Stimulated activated CD4-positive, alpha-beta T cell treated with anti-CD3 and anti-CD28 coated beads, TNF-alpha, amount 100 ng/mL, for 4 hours (primary cell): ENCODE measurements at places on chromosomes 5 and 9.

DNA sequence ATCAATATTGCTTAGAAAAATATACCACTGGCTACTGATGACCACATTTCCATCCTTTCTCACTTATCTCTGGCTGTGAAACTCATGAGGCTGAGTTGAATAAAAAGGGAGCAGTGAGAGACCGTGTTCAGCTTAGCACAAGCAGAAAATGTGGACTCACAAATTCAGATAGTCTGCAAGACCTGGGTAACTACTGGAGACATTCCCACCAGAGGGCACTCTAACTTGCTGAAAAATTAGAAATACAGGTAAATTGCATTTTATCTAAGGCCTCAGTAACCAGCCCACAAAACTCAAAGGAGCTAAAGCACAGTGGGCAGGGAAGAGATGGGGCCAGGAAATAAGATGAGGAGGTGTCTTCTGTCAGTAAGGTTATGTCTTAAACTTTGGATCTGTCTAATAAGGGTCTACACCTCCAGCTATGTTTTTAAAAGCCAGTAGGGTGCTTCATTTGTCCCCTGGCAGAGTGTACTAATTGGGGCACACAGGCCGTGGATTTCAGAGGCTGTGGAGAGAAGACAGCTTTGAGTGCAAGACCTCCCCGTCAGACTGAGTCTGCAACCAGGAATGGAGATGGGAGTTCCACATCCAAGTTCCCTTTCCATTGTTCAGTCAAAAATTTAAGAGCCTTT is 8.7 kb upstream of the NDUFB6 start:
- no peak for DNase-seq

DNA sequence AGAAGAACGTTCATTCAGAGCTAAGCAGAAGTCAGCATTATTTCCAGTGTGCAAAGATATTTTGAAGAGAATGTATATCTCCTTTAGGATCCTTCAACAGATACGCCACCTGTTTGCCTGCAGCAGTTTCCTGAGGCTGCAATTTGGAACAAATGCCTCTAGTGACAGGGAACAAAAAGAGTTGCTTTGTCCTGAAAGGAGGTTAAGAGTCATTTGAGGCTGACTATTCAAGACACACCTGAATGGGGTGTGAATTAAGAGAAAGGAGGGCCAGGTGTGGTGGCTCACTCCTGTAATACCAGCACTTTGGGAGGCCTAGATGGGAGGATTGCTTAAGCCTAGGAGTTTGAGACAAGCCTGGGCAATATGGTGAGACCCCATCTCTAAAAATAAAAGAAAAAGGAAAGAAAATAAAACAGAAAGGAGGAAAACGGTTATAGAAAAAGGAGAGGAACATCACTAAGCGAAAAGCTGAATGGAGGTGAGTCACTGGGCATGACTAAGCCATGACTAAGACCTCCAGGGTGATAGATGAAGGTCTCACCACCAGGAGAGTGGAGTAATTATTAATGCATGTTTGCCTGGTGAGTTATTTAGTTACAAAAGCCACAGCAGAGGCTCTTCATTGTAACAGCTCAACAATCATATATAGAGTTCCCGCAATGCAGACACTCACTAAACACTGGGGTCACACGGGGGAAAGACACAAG is 255.2 kb upstream of the TNC start:
- DNase-seq = no peak

DNA sequence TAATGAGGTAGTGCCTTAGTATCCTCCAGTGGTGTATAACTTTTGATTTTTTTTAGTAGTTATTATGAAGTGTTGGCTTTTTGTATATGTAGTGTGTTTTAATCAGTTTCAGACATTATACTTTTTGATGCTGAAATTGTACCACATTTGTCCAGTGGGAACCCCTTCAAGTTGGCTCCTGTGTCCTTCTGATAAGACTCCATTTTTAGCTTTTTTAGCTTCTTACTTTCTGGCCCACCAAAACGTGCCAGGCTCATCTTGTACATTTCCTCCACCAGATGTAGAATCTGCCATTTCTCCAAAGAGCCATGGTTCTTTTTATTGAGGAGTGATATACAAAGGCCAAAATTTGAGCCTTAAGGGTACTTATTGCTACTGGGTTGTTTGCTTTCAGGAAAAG is 84.4 kb downstream of the PBX3 start:
- no peak for DNase-seq

DNA sequence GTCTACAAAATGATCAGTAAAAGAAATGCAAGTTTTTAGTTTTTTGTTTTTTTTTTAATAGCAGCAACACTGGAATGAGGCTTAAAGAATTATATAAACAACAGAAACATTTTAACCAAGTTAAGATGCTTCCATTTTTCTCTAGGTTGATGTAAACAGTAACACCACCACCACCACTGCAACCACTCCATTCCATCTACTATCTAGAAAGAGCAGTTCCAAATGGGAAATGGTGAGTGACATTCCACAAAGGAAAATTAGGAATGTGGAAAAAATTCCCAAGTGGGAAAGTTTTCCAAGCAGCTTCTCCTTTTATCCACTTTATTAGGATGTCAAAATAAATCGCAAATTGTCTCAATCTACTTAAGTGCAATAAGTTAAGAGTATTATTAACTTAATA is 32.6 kb downstream of the SLC38A9 start:
- no peak for DNase-seq

- DNase-seq = no peak
These were observed 37.5 kb downstream of the CPLANE1 start for GRCh38 chr5:37211661-37212060.

- no peak for DNase-seq
These were observed 435.5 kb upstream of the ZNF608 start for GRCh38 chr5:125181955-125182354.

GRCh38 chr5:132979367-132979940 is 16.0 kb upstream of the AFF4 start:
- no peak for DNase-seq

GRCh38 chr5:11038772-11039171 is 277.7 kb upstream of the DAP start:
- no peak for DNase-seq

DNA sequence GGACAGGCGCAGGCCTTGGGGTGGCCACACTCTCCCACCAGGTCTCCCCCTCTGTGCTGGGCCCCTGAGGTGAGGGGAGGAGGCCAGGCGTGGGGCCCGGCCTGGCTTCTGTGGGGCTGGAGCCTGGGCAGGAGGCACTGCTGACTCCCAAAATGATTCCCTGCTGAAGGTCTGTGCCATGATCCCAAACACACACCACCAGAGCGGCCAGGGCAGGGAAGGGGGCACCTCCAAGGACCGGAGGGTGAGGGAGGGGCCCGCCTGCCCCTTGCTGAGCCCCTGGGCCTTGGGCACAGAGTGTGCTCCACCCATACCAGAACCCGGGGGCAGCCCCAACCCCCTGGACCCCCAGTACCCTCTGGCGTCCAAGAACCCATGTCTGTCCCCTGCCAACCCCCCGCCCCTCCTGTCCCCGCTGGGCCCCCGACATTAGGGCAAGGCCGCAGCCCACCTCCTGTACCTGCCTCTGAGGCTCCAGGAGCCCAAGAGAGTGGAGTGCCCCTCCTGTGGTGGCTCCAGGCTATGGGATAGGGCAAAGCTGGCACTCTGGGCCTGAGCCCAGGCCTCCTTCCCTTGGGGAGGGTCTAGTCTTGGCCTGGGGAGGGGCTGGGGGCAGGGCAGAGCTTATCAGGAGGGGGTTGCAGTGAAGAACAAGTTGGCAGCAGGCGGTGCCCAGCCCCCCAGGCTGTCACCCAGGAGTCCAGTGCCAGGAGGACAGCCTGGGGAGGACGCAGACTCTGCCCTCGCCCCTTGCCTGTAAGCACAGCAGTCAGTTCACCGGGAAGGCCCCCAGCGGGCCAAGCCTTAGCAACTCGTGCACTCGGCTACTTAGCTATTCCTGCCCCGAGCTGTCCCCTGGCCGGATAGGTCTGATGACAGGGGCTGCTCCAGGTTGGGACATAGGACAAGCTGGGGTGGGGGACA is 2.6 kb upstream of the EGFL7 start:
- no peak for DNase-seq

DNA sequence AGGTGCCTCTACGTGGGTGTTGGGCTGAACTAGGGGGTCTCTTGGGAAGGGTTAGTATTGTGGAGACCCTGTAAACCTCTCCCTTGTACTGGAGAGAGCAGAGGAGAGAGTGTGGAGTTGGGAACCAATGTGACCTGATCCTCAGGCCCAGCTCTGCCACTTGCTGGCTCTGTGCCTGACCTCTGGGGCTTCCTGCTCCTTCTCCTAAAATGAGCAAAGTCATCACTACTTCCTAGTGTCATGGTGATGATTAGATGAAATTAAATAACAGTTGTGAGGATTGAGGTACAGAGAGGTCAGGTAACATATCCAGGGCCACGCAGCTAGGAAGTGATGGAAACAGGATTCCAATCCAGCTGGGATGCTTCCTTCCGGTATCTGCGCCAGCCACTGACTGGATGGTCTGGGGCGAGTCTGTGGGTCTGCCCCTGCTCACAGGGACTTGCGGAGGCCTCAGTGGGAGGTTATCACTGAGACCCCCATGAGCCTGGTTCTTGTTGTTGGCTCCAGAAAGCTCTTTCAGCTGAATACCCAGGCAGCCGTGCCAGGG is 9.2 kb downstream of the GALNT10 start:
- no peak for DNase-seq
